ENCODE measurements at places on chromosomes 7 and 10. TPM values are rescaled to one million over a fixed set of nuclear protein-coding genes. Genes with fewer than 3 reads are reported as not detected.

DNA sequence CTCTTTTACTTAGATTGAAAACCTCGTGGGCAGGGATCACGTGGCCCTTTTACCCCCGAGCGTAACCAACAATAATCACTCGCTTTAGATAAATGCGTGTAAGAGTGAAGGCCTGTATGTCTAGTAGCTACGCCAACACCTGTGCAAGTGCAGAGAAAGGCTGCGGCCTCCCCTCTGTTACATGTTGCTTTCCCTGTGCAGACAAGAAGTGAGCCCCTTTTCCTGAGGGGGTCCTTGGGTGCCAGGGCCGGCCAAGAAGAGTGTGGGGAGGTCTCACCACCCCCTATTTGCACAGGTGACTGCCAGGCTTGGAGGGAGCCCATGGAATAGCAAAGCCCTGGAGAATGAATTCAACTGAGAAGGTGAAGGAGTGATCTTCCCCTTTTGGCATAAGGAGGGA lies 35.6 kb upstream of the CNPY1 start:
- H3K4me3 ChIP-seq = no peak overlapping the region
- H3K27ac ChIP-seq = no peak overlapping the region
- no peak for DNase-seq
- no peaks in the 10 kb centered on the region for H3K4me1 ChIP-seq
- H3K27me3 ChIP-seq = 0 out of 2 replicates have a peak, but pooled peaks cover 2% of the 10 kb centered on the region

- no peaks in the 10 kb centered on the region for H3K36me3 ChIP-seq
- H3K27ac ChIP-seq = no peak overlapping the region
- no peaks in the 10 kb centered on the region for H3K4me1 ChIP-seq
- no peak overlapping the region for H3K4me3 ChIP-seq
- no peaks in the 10 kb centered on the region for H3K27me3 ChIP-seq
Observed at GRCh38 chr7:50264908-50265307, 39.6 kb upstream of the IKZF1 start.

GRCh38 chr10:78706726-78707540 lies 361.8 kb upstream of the ZMIZ1 start:
- no peak overlapping the region for H3K4me3 ChIP-seq
- no peaks in the 10 kb centered on the region for H3K4me1 ChIP-seq
- H3K27me3 ChIP-seq = no peaks in the 10 kb centered on the region

GRCh38 chr10:108037061-108037460 lies 872.6 kb upstream of the SORCS1 start:
- H3K27ac ChIP-seq = no peak overlapping the region
- H3K4me3 ChIP-seq = no peak overlapping the region
- DNase-seq = no peak
- no peaks in the 10 kb centered on the region for H3K27me3 ChIP-seq

DNA sequence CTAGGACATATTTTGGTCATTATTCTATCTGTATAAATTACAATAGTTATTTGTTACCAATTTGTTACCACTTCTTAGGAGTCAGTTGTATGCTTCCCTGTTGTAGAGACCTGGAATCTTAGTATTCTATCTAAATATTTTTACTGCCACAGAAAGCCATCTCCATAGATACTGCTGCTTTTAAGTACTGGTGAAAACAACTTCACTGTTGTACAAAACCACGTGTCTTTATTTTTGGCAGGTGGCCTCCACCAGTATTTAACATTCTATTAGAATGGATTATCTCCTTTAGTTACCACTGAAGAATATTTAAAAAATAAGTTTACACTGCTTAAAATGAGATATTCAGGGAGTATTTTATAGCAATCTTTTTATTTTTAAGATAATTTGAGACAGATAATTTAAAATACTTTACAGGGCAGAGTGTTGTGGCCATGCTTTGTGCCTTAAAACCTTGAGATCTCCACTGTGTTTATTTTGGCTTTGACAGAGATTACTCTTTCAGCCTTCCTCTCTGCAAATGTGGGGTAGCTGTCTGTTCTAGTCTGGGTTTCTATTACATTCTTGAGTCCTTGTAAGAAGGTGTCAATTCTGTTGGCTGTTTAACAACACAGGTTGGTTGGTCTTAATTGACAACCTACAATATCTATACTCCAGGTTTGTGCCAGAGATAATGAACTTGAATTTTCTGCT lies 185.6 kb downstream of the LRRC4 start:
- no peak overlapping the region for H3K27ac ChIP-seq
- peaks cover 4% of the 10 kb centered on the region for H3K4me1 ChIP-seq
- peaks cover 14% of the 10 kb centered on the region for H3K36me3 ChIP-seq
- no peaks in the 10 kb centered on the region for H3K27me3 ChIP-seq
- no peak for DNase-seq

DNA sequence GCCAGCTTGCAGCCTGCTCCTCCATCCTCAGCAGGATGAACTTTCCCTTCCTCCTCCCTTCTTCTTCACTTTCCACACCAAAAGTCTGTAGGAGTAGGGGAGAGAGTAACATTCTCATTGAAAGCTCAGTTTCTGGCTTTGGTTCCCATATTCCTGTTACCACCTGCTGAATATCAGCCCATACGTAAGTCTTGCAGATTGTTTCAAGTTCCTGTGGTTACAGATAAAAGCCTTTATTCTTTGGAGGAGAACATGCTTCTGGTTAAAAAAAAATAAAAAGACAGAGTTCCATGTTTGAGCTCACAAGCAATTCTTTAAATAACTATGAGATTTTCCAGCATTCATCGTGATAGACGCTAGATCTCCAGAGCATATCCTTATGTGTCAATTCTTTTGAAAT lies 637.3 kb downstream of the SUGCT start:
- no peak overlapping the region for H3K27ac ChIP-seq
- no peaks in the 10 kb centered on the region for H3K4me1 ChIP-seq
- H3K4me3 ChIP-seq = no peak overlapping the region
- H3K36me3 ChIP-seq = no peaks in the 10 kb centered on the region
- DNase-seq = no peak

DNA sequence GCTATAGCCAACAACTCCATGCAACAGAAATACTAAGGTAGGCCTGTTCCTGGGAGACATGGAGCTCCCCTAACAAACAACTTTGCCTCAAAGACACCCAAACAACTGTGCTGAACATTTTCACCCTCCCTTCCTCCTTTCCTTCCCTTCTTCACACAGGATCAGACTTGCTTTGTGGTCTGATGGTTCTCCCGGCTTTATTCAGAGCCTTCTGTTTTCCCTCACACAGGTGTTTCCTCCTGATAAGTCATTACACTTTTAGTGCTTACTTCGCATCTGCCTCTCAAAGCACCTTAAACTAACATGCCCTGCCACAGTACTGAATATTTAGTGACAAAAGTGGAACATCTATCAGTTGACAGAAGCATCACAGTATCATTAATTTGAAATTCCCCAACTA lies 56.3 kb upstream of the YAE1 start:
- H3K4me3 ChIP-seq = no peak overlapping the region
- H3K27ac ChIP-seq = no peak overlapping the region

- H3K4me3 ChIP-seq = 0 out of 2 replicates have a peak overlapping the region, but pooled peaks have one; percentile 19
- no peak overlapping the region for H3K27ac ChIP-seq
- DNase-seq = no peak
- no peaks in the 10 kb centered on the region for H3K27me3 ChIP-seq
- no peaks in the 10 kb centered on the region for H3K36me3 ChIP-seq
Observed at GRCh38 chr10:132713421-132714095, 72.4 kb downstream of the NKX6-2 start.

- peaks cover 51% of the 10 kb centered on the region for H3K36me3 ChIP-seq
- no peak overlapping the region for H3K27ac ChIP-seq
- H3K27me3 ChIP-seq = no peaks in the 10 kb centered on the region
- no peak for DNase-seq
- no peaks in the 10 kb centered on the region for H3K4me1 ChIP-seq
Observed at GRCh38 chr7:75055830-75056772, 17.5 kb downstream of the RCC1L start.

GRCh38 chr7:1850111-1850975 lies 180.3 kb downstream of the ELFN1 start:
- no peaks in the 10 kb centered on the region for H3K27me3 ChIP-seq
- H3K27ac ChIP-seq = no peak overlapping the region
- H3K36me3 ChIP-seq = no peaks in the 10 kb centered on the region
- DNase-seq = no peak
- no peaks in the 10 kb centered on the region for H3K4me1 ChIP-seq
- no peak overlapping the region for H3K4me3 ChIP-seq

- H3K27me3 ChIP-seq = peaks cover 20% of the 10 kb centered on the region
- peak overlapping the region; percentile 53 for H3K4me3 ChIP-seq
- no peaks in the 10 kb centered on the region for H3K36me3 ChIP-seq
- DNase-seq = peak; percentile 78
- peaks cover 30% of the 10 kb centered on the region for H3K4me1 ChIP-seq
- H3K27ac ChIP-seq = no peak overlapping the region
Observed at GRCh38 chr10:132518572-132519381, 18.8 kb upstream of the INPP5A start.

- no peak overlapping the region for H3K4me3 ChIP-seq
- H3K27me3 ChIP-seq = no peaks in the 10 kb centered on the region
- H3K27ac ChIP-seq = no peak overlapping the region
- no peaks in the 10 kb centered on the region for H3K4me1 ChIP-seq
- DNase-seq = no peak
Observed at GRCh38 chr7:99385564-99385963, 11.0 kb downstream of the ARPC1B start.

GRCh38 chr7:129970816-129971215 lies 18.1 kb upstream of the UBE2H start:
- no peaks in the 10 kb centered on the region for H3K4me1 ChIP-seq
- DNase-seq = no peak
- no peaks in the 10 kb centered on the region for H3K27me3 ChIP-seq

GRCh38 chr10:9636216-9636615 lies 1381.5 kb upstream of the CELF2 start:
- no peaks in the 10 kb centered on the region for H3K36me3 ChIP-seq
- H3K27ac ChIP-seq = no peak overlapping the region
- H3K4me1 ChIP-seq = no peaks in the 10 kb centered on the region
- no peaks in the 10 kb centered on the region for H3K27me3 ChIP-seq
- no peak for DNase-seq
- H3K4me3 ChIP-seq = no peak overlapping the region

- H3K4me3 ChIP-seq = no peak overlapping the region
- no peak overlapping the region for H3K27ac ChIP-seq
- H3K36me3 ChIP-seq = no peaks in the 10 kb centered on the region
- DNase-seq = no peak
Observed at GRCh38 chr7:70884809-70885208, 247.1 kb upstream of the GALNT17 start.

- no peak overlapping the region for H3K4me3 ChIP-seq
- H3K27ac ChIP-seq = 0 out of 2 replicates have a peak overlapping the region, but pooled peaks have one; percentile 3
- no peaks in the 10 kb centered on the region for H3K36me3 ChIP-seq
- 0 out of 2 replicates have a peak, but pooled peaks cover 8% of the 10 kb centered on the region for H3K4me1 ChIP-seq
- peak; percentile 80 for DNase-seq
Observed at GRCh38 chr7:151687523-151688235, 168.0 kb upstream of the RHEB start.

DNA sequence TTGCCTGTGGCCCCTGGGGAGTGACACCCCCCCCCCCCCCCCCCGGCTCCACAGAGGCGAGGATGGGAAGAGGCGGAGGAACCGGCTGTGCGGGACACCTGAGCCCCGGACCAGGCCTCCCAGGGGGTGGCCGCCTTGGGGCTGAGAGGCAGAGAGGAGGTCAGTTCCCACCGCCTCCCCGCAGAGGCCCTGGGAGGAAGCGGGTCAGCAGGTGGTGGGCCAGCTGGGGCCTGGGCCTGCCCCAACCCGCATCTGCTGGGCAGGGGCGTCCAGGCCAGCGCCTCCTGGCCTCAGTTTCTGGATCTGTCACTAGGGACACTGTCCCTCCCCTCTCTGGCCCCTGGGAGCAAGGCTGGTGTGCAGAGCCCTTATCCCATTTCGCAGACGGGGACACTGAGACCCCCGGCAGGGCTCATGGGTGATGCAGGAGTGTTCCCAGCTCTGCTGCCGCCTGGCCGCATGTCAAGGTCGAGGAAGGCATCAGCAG lies 14.6 kb upstream of the LFNG start:
- no peak overlapping the region for H3K4me3 ChIP-seq
- H3K4me1 ChIP-seq = peaks cover 18% of the 10 kb centered on the region

- no peak for DNase-seq
- H3K36me3 ChIP-seq = peaks cover 21% of the 10 kb centered on the region
- H3K4me1 ChIP-seq = peaks cover 3% of the 10 kb centered on the region
- no peak overlapping the region for H3K27ac ChIP-seq
Observed at GRCh38 chr10:77836299-77836820, 90.2 kb downstream of the DLG5 start.

DNA sequence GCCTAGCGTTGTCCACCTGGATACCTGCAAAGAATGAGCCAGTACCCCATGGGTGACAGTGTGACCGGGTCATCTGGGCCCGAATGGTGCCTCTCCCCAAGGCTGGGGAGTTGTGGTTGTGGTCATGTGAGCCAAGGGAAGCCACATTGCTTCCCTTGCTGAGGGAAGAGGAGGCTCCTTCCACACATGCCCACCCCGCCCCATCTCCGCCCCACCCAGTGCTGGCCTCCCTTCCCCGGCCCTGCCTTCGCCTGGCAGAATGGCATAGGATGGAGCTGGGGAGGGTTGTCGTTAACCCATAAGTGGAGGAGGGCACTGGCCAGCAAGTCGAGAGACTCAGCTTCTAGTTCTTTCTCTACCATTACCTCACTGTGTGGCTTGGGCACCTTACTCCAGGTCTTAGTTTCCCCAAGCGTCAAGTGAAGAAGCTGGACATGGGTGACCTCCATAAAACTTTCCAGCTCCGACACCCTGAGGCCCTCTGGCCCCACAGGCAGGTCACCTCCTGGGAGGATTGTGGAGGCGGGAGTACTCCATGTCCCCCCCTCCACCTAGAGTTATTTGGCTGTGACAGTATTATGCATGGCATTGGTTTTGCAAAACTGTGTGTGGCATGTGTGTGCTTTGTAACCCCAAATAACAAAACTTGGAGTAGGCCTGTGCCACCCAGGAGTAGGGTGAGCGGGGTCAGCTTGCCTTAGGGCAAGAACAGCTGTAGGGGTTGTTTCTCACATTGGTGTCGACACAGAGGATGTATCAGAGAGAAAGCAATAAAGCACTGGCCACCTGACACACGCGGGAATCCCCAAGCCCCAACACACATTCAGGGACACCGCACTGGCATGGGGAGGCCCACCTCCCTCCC lies 90.5 kb upstream of the MACROH2A2 start:
- H3K27ac ChIP-seq = no peak overlapping the region
- H3K36me3 ChIP-seq = no peaks in the 10 kb centered on the region
- no peak overlapping the region for H3K4me3 ChIP-seq
- H3K27me3 ChIP-seq = no peaks in the 10 kb centered on the region
- no peak for DNase-seq

Gene HOXA6
- not detected for total RNA-seq

Gene MYL7
- total RNA-seq = 3.6 TPM

Gene INHBA
- 2.7 TPM for total RNA-seq

Gene PSD
- total RNA-seq = 5.6 TPM

Gene NACAD
- 6.4 TPM for total RNA-seq

Data from H1 (cell line).